ENCODE measurements at places on chromosomes 6 and 20.
A peak's percentile ranks its signal among the peaks of the same experiment; 100 is the strongest.

DNA sequence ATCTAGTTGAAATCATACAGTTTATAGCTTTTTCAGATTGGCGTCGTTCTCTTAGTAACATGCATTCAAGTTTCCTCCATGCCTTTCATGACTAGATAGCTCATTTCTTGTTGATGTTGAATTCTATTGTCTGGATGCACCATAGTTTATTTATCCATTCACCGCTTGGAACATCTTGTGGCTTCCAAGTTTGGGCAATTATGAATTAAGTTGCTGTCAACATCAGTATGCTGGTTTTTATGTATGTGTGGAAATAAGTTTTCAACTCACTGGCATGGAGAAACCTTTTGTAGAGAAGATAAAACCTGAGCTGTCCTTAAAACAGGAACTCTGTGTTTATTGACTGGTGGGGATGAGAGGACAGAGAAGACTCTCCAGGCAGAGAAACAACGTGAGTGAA is 248.0 kb downstream of the CDC5L start:
- no peak for DNase-seq

- DNase-seq: no peak
These were observed 308.9 kb upstream of the THEMIS start for GRCh38 chr6:128209771-128210170.

DNA sequence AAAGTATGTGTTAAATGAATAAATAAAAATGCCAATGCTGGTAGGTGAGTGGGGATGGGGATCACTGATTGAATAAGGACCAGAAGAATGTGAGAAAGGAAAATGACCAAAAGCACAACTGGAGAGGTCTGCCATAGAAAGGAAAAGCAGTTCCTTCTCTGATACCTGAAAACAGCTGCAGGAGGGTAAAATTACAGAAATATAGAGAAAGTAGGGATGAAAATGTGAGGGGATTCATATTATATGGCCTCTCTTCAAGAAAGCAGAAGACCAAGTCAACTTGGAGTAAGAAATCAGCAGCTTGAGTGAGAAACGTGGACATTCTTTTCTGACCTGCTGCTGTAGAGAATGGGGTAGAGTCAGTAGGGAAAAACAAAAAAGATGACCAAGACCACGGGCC is 125.1 kb downstream of the MYB start:
- DNase-seq: no peak

- DNase-seq: no peak
These were observed 19.0 kb downstream of the OR2H2 start for GRCh38 chr6:29603930-29604329.

DNA sequence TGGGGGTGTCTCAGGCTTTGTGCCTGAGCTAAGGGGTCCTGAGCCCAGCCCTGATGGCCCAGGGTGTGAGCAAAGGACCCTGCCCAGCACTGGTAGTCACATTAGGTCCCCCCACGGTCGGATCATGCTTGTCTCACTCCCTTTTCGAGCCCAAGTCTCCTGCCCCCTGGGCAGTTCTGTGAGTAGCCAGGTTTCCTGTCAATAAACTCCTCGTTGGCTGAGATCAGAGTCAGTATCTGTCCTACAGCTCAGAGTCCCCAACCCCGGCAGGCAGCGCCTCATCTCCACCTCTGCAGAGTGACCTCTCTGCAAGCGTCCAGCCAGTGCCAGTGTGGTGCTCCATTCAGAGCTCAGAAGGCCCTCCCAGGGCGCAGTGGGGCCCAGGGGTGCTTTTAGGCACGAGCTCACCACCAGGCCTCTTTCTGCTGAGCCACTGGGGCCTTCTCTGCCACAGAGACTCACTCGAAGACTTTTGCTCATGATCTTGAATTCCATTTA is 93.7 kb upstream of the PMEPA1 start:
- no peak for DNase-seq

GRCh38 chr6:81751388-81752083 is 945 bp downstream of the TENT5A start:
- peak; percentile 78 for DNase-seq
